Activated CD4-positive, alpha-beta T cell treated with anti-CD3 and anti-CD28 coated beads, Interleukin-2, amount 50 U/mL, for 24 hours (primary cell): ENCODE measurements at places on chromosomes 4 and X.

DNA sequence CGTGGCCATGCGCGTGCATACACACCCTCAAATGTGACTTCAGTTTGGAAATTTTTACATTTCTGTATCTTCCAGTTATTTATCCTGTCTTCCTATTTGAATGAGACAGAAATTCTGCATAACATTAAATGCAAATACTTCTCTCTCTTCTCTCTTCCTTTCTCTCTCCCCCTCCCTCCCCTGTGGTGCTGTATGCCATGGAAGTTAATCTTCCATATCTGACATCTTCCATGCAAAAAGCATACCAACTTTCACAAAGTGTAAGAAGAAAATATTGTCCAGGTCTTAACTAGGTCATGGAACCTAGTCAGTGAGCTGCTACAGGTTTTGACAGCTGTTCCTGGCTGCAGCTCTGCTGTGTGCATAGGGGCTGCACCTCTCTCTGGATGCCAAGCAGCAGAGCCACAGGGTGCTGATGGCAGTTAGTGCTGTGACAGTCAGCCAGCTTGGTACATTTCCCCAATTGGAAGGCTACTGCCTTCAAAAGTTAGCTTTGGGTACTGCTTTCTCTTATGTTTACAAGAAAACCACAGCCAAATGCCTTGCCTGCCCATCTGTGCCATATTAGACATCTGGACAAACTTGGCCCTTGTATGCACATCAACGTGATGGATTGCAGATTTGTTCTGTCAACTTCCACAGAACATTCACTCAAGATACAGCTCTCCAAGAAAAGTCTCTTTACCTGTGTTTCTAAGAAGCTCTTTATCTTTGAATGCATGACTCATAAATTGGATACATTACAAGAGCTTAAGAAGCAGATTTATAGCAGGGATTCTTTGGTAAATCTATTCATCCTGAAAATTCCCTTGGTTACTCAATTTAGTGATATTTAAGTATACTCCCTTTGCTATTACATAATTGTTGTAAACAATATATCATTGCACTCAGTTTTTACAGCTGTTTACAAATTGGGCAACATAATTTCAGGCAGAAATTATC, 623.8 kb downstream of the EPHA5 start:
- DNase-seq, result no peak

- DNase-seq, result no peak
These were observed 876.5 kb downstream of the RAPGEF2 start for GRCh38 chr4:159979351-159979750.

DNA sequence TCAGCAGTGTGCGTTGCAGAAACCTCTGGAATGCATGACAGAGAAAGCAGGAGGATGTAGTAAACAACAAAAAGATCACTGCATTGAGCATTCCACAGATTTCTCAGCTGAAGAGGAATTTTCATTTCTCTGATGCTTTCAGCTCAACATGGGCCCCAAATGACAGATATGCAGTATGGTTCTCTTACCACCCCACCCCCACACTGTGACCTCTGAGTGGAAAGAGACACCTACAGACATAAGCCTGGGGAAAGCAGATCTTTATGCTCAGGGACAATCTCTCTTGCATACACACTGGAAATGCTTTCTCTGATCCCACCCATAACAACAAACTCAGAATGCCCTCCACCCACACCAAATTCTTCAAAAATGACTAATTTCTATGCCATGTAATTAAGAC, 983.7 kb upstream of the LCORL start:
- DNase-seq, result no peak

- DNase-seq, result no peak
These were observed 78.1 kb downstream of the RLIM start for GRCh38 chrX:74536152-74536831.

GRCh38 chr4:52843958-52844357, 18.2 kb upstream of the RASL11B start:
- DNase-seq, result no peak

DNA sequence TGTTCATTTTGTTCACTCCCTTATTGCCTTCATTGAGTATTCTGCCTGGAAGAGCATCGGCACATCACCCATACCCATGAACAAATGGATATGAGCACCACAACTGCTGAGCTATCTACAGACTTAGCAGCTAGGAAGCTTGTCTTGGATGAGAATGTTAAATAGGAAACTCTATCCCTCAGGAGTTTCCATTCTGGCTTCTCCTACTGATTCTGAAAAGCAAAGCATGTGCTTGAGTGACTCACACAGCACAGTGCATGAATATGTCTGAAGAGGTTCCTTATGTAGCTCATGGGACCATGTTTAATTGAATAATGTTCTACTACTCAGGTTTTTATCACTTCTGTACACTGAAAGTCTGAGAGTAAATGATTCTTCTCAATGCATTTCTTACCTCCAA, 57.3 kb upstream of the MXRA5 start:
- DNase-seq, result no peak

- DNase-seq, result no peak
These were observed 29.3 kb upstream of the RXFP1 start for GRCh38 chr4:158492391-158492790.

DNA sequence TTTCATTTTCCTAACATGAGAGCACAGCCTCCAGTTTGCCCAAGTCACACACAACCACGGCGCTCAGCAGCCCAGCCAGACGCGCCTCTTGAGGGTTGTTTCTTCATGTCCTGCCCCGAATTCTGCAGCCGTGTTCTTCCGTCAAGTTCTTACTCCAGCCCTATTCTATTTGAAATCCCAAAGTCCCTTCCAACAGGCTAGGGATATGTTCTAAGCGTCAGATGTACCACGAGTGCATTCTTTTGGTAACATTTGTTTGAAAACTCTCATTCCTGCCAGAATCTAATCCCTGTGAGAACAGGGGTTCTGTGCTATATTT, 23.1 kb downstream of the ACSL1 start:
- no peak for DNase-seq

DNA sequence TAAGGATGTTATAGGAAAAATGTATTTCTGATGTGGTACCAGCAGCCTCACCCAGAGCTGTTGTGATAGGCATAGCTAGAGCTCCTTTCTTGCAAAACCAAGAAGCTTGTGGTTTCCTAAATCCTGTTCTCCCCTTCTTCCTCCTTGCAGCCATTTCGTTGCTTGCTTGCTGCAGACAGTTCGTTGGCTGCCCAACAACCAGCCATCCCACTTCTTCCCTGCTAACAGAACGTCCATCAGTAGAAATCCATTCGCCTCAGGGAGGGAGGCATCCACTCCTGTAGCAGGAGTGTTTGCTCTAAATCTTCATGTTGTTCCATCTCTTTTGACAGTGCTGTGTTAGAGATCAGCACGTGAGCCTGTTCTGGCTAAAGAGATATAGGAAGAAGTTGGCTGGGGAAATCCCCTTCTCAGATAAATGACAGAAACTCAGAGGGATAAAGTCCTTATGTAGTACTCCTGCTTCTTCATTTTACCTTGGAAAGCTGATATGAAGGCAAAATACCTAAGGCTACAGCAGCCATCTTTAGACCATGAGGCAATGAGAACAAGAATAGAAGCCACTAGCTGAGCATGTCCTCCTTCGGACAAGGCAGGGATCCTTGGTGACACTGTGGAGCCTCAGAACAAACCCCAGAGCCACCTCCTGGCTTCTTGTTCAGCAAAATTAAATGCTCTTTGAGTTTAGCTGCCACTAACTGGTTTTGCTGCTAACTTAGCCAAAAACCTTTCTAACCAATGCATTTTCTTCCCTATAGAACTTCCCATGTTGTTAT, 68.4 kb upstream of the RELL1 start:
- no peak for DNase-seq

DNA sequence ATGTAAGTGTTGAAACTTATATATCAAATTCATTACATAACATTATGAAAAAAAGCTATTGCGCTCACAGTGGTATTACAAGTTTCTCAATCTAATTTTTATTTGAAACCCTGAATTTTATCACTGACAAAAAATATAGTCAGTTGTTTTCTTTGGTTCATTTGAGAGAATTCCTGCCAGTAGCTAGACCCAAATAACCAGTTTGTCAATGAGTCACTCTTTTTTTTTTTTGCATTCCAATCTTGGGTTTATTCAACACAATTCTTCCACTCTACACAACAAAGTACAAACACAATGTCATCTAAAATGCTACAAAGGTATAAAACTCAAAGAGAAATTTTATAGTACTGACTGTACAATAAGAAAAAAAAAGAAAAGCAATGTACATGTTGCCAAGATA, 13.1 kb downstream of the HPF1 start:
- no peak for DNase-seq

DNA sequence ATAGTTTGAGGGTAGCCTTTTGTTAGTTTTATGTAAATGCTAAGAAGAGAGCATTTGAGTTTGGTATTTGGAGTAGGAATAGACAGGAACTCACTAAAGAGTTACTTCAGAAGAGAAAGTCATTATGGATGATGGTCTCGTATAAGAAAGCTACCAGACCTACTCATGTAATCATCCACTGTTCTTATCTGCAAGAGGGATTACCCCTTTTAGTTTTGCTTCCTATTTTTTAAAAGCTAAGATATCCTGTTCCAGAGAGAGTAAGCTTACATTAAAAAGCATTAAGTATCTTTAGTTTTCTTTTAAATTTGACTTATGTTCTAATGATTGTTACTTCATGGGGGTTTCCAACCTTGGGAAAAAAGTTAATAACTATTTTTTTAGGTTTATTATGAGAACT, 12.5 kb upstream of the ART3 start:
- no peak for DNase-seq

GRCh38 chr4:15106399-15106798, 104.1 kb downstream of the CPEB2 start:
- no peak for DNase-seq

- DNase-seq, result no peak
These were observed 104.5 kb upstream of the INTU start for GRCh38 chr4:127528302-127528701.

- no peak for DNase-seq
These were observed 182.8 kb upstream of the GRID2 start for GRCh38 chr4:92120810-92121498.

DNA sequence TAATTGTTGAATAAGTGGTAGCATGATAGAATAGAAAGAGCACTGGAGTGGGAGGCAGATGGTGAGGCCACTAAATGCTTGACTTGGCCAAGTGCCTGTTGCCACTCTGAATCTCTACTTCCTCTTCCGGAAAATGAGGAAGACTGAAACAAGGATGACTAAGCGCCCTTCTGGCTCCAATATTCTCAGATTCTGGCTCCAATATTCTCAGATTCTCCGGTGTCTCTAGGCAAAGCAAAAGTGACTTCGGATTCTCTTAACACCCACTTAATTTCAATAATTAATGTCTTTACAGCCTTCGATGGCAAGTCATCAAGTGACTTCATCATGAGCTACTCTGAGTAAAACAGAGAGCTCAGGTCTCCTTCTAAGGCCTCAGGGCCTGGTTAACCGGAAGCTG, 402.2 kb upstream of the FGF13 start:
- no peak for DNase-seq

- DNase-seq, result no peak
These were observed 229.3 kb upstream of the NEIL3 start for GRCh38 chr4:177080388-177080787.

- no peak for DNase-seq
These were observed 46.7 kb downstream of the PHKA2 start for GRCh38 chrX:18937173-18937572.

DNA sequence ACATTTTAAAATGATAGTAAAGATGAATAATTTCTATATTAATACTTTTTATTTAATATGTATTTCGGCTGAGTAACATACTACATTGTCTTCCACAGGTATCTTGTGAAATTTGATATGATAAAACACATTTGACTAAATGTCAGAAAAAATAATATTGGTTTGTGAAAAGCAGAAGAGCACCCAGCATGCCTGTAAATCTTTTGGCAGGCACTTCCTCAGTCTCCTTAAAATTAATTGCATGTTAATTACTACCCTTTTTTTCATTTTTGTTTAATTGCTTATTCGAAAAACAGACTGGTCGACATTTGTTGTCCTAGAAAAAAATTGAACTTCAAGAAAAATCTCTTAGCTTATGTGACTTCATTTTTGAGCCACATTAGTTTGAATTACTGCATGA, 40.6 kb downstream of the CLCN3 start:
- no peak for DNase-seq

DNA sequence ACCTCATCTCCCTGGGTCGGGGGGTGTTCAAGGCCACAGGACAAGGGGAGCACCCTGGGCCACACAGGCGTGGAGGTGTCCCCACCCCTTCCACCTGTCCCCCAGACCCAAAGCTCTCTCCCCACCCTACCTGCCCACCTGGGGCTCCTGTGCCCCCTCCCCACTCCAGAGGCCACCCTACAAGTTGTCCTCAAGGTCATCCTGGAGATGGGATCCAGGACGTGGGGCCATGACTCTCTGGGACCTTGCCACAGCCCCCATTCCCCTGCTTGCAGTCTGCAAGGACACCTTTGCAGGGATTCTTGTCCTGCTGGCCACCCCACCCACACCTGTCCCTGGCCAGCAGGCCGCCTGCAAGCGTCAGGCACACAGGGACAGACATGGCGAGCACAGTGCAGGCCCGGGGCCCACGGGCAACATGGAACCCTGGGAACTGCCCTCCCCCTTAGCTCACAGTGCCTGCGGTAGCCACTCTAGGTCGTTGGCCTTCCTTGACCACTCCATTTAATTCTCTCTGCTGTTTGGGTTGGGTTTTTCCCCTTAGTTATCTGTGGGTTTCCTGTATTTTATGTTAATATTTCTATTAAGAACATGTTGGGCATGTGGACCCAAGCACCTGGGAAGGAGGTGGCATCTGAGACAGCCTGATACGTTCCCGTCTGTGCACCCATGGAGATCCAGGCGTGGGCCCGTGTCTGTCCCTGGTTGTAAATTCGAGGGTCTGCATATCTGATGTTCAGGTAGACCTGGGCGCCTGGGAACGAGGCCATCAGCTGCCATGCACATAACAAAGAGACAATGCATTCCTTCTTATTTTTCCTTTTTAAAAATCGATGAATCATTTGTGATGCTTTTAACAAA, 197.5 kb downstream of the AFAP1 start:
- no peak for DNase-seq

GRCh38 chrX:40543661-40544328, 37.0 kb upstream of the ATP6AP2 start:
- DNase-seq, result no peak

- no peak for DNase-seq
These were observed 63.2 kb downstream of the CLDN22 start for GRCh38 chr4:183256756-183257385.

DNA sequence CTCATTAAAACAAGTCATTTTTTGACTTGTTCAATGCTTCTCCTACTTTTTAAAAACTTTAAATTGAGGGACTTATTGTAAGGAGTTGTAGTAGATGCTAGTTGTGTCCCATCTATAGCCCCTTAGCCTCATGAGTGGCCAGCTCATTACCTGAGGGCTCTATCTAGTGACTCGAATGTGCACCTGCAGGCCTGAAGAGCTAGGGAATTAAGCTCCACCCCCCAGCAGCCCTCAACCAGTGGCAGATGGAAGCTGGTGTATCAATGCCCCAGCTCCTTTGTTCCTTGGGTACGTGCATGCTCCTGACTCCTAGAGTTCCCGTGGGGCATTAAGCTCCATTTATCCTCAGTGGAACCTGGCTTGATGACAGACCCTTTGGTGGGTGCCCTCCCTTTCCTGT, 146.7 kb upstream of the FAM9B start:
- no peak for DNase-seq

DNA sequence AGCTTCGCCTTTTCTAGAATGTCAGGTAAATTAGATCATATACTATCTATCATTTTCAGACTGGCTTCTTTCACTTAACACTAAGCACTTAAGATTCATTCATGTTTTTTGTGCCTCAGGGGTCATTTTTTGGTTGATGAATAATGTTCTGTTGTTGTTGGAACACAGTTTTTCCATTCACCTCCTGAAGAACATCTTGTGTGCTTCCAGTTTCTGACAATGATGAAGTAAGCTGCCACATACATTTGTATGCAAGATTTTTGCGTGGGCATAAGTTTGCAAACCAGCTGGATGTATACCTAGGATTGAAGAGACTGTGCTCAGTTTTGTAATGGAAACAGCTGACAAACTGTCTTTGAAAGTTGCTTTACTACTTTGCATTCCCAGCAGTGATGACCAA, 37.6 kb downstream of the MAGEA9 start:
- no peak for DNase-seq
